Fibroblast of skin of left biceps (primary cell): ENCODE measurements at places on chromosomes 16 and 17.
A peak's percentile ranks its signal among the peaks of the same experiment; 100 is the strongest.

DNA sequence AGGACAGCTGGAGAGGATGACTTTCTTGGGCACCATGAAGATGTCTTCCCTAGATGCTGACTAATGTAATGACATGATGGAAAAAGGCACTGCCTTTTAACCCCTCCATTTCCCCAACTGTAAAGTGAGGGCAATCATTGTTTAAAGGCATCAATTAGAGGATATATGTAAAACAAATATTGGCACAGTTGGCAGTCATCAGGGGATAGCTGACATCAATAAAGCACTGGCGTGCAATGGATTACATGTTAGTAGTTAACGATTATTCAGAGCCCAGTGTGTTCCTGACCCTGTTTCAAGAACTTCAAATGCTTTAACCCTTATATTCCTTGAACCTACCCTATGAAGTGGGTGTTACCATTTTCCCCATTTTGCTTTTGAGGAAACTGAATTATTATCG lies 100.7 kb downstream of the TMEM114 start:
- no peak for DNase-seq

- no peak for DNase-seq
These were observed 37.2 kb downstream of the WIPI1 start for GRCh38 chr17:68420065-68420464.

- no peak for DNase-seq
These were observed 162.5 kb downstream of the MAF start for GRCh38 chr16:79437764-79438751.

DNA sequence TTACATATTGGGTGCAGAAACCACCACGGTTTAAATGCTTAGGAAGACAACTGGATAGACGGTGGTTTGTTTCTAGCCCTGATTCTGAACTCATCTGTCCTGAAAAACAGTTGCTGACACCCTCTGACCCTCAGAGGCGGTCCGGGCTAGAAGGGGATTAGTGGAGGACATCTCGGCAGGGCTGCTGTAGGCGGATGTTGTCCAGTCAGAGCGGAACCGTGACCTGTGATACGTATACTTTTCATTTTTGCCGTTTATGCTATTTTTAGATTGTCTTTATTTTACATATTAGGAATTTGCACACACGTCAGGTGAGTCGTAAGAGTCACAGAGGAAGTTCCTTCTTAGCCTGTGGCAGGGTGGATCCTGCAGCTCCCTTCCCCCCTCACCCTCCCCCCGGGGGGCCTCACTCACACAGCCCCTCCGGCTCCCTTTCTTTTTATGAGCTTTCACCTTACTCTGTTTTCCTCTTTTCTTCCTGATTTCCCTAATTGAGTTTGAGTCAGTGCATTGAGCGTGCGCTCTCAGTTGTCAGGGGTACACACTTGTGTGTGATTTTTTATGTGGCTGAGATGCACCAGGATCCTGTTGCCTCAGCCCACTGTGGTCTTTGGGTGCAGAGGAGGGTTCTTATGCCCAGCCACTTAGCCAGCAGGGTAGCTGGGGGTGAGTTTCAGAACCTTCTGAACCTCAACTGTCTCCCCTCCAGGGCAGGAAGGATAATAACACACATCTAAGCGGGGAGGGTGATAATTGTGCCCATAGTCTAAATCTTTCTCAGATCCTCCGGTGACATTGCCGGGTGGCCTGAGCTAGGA lies 211.1 kb upstream of the CHMP6 start:
- no peak for DNase-seq

DNA sequence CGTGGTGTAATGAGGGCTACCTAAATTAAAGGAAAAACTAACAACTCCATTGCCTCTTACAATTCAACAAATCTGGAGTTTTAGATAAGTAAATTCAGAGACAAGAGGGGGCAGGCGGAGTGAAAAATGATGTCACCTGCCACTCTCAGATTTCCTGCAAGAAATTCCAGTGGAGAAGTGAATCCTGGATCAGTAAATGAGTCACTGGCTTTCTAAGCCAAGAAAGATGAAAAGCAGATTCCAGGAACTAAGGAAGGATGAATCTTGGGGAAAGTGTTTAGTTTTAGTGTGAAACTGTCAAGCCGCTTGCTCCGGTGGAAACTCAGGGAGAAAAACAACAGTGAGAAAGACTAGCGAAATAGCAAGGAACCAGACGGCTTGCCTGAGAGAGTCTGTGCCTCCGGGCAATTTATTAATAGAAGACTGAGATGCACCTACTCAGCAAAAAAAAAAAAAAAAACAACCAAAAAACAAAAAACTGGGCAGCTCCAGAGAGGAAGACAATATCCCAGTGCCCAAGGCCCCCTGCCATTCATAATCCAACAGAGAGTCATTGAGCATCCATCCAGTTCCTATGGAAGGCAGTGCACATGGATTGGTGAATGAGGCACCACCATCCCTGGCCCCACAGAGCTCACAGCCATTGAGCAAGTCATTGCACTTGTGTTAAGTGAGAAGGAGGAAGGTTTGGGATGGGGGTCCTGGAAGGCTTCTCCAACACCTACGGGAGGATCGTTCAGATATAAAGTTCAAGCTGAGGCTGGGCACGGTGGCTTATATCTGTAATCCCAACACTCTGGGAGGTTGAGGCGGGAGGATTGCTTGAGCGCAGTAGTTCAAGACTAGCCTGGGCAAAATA lies 12.1 kb upstream of the RIPOR1 start:
- DNase-seq, result peak; percentile 42
